Stimulated activated CD4-positive, alpha-beta T cell treated with anti-CD3 and anti-CD28 coated beads, Interleukin-15, amount 100 ng/mL, for 24 hours (primary cell): ENCODE measurements at places on chromosomes 13 and 19.

DNA sequence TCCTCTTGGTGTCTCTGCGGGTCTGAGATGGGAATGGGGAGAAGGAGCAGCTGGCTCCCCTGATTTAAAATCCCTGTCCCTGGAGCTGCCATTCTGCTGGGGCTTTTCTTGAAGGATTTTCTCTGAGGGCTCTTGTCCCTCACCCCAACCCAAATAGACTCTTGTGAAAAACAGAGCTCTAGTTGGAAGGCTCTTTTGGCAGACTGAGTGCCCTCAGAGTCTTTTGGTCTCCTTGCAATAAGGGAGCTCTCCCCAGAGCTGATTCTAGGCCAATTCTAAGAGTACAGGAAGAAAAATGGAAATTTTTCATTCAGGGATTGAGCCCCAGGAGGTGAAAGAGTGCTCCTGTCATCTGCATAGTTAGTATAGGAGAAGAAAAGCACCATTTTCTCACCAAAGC, 238.3 kb downstream of the COG6 start:
- DNase-seq = no peak

GRCh38 chr13:73481886-73482445, 423.2 kb downstream of the KLF5 start:
- DNase-seq = no peak

DNA sequence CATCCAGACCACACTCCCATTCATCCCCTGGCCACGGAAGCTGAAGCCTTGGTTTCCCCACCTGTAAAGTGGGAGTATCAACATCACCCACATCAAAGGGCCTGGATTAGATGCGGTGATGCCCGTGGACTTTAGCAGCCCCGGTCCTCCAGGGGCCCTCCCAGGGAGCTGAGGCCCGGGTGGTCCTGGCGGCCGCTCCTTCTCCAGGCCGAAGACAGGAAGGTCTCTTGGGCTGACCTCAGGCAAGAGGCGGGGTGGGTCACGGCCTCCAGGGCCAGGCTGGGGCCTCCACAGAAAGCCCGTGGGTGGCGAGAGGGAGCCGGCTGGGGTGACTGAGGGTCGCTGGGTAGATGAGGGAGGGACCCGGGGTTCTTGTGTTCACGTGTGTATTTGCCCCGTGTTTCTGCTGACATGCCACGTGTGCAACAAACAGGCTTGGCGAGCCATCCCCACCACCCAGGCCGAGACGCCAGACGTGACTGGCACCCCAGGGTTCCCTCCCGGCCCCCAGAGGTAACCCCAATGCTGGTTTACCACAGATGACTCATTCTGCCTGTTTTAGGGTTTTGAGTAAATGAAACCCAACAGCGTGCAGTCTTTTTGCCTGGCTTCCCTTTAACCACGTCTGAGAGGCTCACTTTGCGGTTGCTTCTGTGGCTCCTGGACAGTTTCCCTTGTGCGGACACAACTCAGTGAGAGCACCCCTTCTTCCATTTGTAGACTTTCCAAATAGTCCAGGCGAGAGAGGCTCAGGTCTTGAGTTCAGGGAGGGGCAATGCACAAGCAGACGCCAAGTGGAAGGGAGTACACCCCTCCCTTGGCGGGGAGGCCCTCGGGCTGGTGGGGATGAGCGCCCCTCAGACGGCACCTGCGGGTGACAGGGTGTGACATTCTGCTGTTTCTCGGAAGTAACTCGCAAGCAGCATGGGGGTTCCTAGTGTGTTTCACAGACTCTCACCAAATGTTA, 42.9 kb downstream of the C13orf46 start:
- peak; percentile 59 for DNase-seq

DNA sequence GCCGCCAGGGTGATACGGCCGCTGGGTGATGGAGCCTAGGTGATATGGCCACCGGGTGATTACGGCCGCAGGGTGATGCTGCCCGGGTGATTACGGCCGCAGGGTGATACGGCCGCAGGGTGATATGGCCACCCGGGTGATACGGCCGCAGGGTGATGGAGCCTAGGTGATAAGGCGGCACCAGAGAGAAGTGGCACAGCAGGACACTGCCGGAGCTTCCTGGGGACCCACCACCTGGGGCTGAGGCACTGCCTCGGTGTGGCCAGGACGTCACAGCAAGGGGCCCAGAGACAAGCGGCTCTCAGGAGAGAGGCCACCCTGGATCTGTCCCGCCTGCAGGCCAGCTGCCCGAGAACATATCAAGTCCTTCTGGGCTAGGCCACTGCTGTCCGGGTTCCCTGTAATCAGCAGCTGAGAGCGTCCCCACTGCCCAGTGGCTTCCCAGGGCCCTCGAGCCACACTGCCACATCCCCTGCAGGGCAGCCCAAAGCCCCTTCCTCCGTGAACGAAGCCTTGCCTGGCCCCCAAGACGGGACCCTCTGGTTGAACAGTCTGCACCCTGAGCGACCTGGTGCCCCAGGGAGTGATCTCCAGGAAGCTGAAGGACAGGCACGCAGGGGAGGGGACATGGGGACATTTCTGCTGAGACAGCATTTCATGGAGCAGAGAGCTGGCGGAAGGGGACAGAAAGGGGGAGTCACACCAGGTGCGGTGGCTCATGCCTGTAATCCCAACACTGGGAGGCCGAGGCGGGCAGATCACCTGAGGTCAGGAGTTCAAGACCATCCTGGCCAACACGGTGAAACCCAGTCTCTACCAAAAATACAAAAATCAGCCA, 22.1 kb downstream of the ZNF787 start:
- DNase-seq = no peak

- DNase-seq = peak; percentile 66
These were observed at the start of gene SYDE1 for GRCh38 chr19:15107061-15108010. Gene SYDE1 (plus strand): TSS chr19:15107401. CDS start chr19:15107434, 33 bp downstream.

DNA sequence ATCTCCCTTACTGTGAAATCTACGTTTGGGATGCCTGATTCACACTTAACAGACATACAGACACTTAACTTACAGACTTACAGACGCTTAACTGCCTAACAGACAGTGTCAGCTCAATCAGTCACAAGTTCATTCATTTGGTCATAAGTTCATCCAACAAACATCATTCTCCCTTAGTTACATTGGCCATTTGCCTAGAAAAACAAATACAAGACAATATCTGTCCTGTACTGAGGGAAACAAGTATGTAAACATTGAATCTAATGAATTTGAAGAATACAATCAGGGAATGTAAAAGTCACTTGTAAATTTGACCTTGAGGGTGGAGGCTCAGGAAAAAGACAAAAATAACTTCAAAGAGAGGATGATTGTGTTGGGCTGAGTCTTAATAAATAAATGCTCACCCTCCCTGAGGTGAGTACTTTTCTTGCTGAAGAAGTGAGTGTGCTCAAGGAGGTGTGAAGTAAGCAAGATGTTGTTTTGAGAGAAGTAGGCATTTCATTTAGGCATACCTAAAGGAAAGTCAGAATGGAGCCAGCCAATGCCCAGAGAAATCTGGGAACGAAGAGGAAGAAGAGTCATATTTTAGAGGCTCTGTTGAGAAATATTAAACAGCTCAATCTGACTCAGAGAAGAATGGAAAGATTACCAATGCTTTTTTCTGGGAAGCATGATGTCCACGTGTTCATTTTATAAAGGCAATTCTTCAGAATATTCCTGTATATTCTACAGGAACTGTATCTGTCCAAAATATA, 958.4 kb upstream of the SLC10A2 start:
- no peak for DNase-seq

GRCh38 chr13:74444161-74444571, 310.0 kb upstream of the KLF12 start:
- no peak for DNase-seq
